ENCODE measurements at places on chromosomes 3 and 15.

GRCh38 chr15:69156736-69157381 lies 3.6 kb upstream of the GLCE start:
- DNase-seq, result no peak

DNA sequence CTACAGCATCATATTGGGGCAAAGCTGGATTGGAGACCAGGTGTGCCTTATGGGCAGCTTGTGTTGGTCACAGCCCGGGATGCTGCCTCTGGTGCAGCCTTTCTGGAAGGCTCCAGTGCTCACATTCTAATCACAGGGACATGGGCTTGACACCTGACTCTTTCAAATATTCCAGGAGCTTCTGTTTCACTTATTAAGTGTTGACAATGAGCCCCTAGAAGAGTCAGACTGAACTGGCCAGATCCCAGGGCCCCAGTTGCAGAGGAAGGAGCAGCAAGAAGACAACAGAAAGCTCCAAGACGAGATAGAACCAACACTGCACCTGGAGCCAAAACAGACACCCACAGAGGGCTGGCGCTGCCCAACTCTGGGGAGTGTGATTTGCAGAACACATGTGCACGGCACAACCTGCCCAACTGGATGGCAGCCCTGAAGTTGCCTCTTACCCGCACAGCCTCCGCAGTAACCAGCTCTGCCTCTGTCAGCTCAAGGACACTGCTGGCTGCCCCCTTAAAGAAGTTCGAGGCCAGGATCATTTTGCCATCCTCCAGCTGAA lies 30.3 kb downstream of the ALDH1L1 start:
- no peak for DNase-seq

GRCh38 chr15:82807920-82808633 lies 1.4 kb upstream of the WHAMM start:
- no peak for DNase-seq

DNA sequence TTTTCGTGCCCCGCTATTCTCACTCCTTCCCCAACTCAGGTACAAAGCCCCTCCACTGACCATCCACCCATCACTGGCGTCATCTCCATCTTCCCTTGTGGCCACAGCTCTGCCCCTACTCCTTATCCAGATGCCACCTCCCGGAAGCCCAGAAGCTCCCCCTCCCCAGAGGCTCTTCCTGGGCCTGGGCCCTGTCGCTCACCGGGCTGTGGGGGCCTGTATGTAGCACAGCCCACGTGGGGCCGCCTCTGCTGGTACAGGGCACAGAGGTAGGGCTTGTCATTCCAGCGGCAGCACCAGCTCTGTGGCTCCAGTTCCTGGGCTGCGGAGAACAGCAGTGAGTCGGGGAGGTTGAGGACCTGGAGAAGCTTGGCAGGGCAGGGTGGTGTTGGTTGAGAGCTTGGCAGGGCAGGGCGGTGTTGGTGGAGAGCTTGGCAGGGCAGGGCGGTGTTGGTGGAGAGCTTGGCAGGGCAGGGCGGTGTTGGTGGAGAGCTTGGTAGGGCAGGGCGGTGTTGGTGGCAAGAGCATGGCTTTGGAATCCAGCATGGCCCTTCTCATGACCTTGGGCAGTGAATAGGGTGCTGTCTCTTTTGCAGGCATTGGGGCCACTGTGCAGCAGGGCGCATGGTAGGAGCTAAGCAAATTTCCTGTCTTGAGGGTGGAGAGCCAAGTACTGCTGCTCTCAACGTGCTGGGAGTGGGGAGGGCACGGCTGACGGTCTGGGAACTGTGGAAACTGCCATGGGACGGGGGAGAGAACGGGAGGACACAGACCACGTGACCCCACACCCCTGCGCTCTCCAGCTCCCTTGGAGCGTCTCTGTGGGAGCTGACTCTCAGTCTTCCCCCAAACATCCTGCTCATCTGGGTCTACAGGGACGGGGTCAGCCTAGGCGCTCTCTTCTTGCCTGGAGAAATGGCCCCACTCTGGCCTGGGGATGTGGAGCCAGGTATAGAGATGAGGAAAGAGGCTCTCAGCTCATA lies 43.4 kb downstream of the MUC20 start:
- DNase-seq, result no peak

- no peak for DNase-seq
Measured at GRCh38 chr15:81886080-81886479, 159.7 kb downstream of the MEX3B start.

GRCh38 chr3:126125781-126126251 lies 41.9 kb upstream of the SLC41A3 start:
- no peak for DNase-seq

- no peak for DNase-seq
Measured at GRCh38 chr15:66165856-66166255, 87.7 kb downstream of the MEGF11 start.

- DNase-seq, result no peak
Measured at GRCh38 chr3:87494264-87494663, 217.9 kb upstream of the POU1F1 start.

GRCh38 chr15:77266708-77267386 lies 153.1 kb downstream of the PEAK1 start:
- DNase-seq, result no peak

DNA sequence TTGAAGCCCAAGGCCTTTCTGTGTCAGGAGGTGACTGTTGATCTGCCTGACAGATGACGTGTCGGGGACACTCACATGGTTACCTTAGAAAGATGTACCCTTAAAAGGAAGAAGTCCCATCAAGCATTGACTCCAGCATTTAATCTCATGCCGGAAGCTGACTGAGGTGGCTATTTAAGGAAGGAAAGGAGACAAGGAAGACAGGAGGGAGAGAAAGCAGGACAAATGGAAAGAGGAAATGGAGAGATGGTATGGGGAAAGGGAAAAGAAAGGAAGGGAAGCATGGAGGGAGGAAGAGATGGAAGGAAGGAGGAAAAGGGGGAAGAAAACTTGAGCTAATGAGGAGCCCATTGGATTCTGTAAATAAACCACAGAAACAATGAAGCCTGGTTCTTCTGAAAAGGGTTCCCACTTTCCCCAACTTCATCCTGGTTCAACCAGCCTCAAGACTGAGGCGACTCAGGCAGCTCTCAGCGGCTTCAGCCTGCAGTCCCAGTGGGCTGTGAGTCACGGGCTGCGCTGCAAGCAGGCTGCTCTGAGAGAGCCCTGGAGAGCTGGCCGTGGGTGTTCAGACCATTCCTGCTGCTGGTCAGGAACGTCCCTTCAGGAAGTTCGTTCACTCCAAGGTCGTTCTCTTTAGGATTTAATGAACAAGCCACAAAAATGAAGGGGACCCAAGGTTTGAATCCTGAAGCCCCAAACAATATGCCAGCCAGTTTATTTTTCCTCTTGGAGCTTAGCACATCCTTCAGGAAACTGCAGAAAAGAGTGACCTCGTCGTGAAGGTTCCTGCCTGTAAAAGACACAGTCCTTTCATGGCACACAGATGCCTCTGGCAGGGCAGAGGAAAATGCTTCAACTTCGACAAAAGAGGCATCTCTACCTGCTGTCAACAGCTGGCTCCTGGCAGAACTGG lies 69.6 kb upstream of the THBS1 start:
- no peak for DNase-seq

DNA sequence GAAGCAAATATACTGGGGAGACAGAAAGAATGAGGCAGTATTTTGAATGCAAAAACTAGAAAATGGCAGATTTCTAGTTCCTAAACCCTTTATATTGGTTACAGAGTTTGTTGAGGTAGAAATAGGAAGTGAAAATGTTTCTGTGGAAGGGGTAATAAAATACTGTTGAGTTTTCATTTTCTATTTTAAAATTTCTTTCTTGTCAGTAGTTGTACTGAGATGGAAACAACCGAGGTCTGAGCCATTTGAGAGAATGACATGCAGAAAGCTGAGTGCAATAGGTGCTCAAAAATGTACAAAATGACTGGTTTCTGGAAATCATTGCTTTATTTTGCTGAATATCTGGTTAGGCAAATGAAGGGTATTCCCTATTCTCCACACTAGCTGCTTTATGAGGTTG lies 361.4 kb downstream of the CHL1 start:
- DNase-seq, result no peak

- no peak for DNase-seq
Measured at GRCh38 chr15:60195611-60196010, 191.5 kb downstream of the FOXB1 start.

DNA sequence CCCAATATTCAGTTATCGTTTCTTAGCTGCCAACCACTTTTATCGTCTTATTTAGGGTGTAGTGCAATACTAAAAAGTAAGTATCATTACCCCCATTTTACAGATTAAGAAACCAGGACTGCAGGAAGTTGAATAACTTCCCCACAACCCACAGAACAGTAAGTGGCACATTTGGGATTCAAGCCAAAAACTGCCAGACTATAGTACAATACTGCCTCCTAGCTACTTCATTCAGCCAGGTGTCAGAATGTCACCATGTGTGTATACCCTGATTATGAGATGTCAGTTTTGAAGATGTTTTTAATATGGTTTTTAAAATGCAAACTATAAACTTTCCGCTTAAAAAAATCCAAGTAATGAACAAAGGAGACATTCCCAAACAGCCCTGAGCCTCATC lies 74.2 kb upstream of the PROK2 start:
- DNase-seq, result peak; percentile 79

DNA sequence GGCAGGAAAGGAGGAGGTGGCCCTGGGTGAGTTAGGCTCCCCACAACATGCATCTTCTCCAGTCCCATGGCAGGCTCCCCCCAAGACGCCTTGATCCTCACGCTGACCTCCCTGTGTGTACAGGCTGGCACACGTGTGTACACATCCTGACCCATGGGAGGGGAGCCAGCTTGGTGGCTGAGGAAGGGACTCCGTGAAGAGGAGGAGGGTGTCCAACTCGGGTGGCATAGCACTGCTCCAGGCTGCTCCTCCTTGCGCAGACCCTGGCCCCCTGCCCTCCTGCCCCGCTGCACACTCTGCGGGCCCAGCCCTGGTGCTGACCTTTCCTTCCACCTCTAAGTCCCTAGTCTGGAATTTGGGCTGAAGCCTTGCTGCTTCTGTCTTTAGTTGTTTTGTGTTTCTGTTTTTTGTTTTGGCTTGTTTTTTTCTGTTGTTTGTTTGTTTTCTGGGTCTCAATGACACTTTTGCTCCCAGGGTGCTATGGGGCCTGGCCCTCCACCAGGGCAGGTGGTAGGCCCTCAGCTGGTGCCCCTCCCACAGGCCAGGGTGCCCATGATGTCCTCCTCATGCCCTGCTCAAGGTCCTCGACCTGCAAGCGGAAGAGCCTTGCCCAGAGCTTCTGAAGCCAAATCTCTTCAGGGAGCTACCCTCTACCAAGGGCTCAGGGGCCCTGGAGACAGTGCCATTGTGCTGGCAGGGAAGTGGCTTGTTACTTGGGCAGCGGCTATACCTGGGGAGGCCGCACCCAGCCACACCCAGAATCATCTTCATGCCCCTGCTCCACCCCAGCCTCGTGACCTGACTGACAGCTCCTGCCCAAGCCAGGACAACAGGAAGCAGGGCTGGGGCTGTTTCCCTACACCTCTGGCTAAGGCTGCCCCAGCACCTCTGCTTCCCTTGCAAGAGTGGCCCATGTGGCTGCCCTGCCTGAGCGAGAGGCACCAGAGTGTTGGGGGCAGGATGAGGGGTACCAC lies 5.1 kb downstream of the EPHB3 start:
- no peak for DNase-seq

DNA sequence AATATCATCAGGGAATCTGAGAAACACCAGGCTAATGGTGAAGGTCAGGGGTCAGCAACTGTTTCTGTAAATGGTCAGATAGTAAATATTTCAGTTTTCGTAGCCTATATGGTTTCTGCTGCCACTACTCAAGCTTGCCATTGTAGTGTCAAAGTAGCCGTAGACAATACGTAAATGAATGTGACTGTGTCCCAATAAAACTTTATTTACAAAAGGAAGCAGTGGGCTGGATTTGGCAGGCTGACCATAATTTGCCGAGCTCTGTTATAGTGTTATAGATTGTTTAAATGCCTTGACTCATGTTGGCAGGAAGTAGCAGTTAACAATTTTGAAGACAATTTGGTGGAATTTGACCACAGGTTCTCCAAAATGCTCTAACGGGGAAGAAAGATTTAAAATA lies 548.2 kb downstream of the FOXP1 start:
- peak; percentile 21 for DNase-seq

DNA sequence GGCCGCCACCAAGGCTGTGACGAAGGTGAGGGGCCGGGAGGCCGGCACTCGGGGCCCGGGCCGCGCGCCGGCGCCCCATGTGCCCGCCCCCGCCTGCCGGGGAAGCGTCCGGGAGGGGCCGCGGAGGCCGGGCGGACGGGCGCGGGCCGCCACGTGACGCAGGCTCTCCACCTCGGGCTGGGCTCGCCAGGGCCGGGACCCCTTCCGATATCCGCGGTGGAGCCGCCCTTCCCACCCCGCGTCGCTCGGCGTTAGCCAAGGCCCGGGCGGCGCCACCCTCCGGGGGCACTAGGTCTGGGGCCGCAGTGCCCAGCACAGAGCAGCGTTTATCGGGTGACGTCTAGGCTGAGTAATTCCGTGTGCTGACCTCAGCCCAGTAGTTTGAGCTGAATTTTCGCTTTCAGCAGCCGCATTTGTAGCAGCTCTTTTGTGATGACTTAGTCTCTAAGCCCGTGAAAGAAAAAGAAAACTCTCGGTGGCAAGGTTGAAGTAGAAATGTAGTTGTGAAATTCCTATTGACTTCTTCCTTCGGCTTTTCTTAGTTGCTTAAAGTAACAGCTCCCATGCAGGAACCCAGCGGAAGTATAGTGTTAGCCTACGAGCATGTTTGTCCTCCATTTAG lies 885 bp downstream of the CDV3 start:
- DNase-seq, result no peak

DNA sequence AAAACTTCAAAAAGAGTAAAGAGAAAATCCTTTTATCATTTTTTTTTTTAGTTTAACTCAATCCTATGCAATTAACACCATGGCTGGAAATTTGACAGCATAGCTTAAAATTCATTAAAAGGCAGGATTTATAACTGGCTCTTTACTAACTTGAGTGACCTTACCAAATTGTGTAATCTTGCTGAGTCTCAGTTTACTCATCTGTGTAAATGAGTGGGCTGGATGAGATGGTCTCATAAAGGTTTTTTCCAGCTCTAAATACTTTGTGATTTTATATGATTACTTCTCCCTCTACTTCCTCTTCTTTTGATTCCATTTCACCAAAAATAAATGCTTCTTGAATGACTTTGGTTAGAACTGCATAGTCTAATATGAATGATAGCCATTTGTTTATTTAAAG lies 234.9 kb upstream of the SATB1 start:
- DNase-seq, result no peak

- DNase-seq, result no peak
Measured at GRCh38 chr3:24985668-24986067, 442.4 kb upstream of the RARB start.

DNA sequence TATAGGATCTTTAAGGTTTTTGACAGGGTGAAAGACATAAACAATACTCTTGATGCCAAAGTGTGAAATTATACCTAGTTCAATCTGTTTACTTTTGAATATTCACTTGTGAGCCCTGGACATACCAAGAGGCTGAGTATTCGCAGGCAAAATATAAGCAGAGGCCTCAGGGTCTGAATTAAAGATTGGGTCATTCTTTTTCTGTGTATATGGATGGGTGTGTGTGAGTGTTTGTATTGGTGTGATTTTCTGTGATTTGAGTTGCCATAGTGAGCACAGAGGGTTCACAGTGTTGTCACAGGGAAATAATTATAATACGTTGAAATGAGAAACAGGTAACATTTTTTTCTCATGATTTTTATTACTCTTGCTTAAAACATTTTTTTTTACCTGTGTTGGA lies 770.7 kb upstream of the ALCAM start:
- DNase-seq, result no peak

GRCh38 chr3:12963231-12963896 lies 109.9 kb downstream of the IQSEC1 start:
- DNase-seq, result no peak

GRCh38 chr15:39629906-39630305 lies 49.0 kb downstream of the THBS1 start:
- DNase-seq, result no peak
